ENCODE measurements at places on chromosomes 6 and 20.

DNA sequence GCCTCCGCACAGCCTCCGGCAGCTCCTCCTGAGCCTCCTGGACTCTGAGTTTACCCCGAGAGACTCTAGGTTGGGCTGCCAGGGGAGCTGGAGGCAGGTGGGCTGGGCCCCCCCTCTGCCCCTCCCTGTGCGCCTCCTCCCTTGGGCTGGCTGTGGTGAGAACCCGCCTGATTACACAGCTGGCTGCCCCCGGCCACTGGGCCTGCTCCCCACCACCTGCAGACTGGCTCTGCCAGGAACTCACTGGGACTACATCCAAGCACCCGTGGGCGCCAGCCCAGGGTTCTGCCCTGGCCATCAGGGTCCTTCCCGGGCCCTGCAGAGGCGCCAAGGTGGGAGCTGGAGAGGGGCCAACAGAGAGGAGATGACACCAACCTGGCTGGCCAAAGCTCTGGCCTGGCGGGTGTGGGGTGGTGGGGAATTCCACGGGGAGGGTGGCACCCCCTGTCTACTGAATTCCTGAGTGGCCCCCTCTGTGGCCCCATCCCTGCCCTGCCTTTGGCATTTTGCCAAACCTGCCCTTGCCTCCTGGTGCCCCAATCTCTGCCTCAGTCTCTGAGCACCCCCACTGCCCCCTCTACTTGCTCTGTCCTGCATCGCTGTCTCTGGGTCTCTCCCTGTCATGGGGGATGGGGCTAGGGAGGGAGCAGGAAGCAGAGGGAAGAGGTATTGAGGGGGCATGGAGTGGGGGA is 21.9 kb upstream of the CDH22 start:
- DNase-seq: no peak

- no peak for DNase-seq
These were observed 1614.7 kb downstream of the KHDRBS2 start for GRCh38 chr6:60671369-60671768.

- DNase-seq: no peak
These were observed 16.2 kb upstream of the CHRNA4 start for GRCh38 chr20:63377256-63377941.

GRCh38 chr20:62409931-62410745 is 3.1 kb upstream of the CABLES2 start:
- DNase-seq: no peak

GRCh38 chr6:35086282-35086632 is 54.9 kb downstream of the TCP11 start:
- DNase-seq: no peak

DNA sequence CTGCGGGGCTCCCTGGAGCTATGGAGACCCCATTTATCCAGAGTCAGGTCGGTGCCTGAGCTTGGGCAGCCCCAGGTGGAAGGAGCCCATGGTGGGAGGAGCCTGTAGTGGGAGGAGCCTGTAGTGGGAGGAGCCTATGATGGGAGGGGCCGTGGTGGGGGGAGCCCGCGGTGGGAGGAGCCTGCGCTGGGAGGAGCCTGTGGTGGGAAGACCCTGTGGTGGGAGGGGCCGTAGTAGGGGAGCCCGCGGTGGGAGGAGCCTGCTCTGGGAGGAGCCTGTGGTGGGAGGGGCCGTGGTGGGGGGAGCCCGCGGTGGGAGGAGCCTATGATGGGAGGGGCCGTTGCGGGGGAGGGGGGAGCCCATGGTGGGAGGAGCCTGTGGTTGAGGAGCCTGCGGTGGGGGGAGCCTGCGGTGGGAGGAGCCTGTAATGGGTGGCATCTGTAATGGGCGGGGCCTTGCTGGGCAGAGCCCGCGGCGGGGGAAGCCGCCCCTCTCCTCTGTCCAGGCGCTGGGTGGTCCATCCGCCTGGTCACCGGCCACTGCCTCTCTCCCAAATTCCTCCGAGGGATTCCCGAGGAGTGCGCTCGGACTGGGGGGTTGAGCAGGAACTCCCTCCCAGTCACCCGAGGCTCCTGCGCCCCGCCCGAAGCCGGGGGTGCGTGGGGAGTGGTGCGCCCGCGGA is 567 bp upstream of the FNDC11 start:
- DNase-seq: peak; percentile 90

- DNase-seq: no peak
These were observed 156.1 kb downstream of the COL21A1 start for GRCh38 chr6:56091159-56091869.

DNA sequence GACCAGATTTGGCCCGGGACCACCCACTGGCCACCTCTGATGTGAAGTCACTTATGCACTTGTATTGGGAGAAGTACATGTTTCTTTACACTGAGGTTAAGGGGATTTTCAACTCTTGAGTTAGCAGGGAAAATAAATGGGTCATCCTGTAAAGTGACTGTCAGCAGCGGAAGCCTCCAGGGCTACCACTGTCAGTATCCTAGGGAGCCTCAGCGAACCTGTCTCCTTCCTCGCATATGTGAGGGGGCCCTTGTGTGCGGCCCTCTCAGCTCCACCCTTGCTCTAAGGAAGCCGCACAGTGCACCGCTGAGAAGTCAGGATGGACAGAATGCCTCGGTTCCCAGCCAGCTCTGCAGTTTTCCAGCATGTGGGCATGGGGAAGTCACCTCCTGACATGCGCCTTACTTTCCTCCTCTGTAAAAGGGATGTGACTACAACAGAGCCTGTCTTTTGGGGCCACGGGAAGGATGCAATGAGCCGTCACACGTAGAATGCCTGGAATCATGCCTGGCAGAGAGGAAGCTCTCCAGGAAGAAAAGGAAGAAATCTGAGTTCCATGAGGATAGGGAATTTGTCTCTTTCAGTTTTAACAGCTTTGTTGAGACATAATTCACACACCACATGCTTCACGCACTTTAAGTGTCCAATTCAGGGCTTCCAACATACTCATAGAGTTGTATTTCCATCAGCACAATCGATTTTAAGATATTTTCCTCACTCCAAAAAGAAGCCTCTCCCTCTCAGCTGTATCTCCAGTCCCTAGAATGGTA is 115.4 kb downstream of the SYCP2 start:
- DNase-seq: no peak

DNA sequence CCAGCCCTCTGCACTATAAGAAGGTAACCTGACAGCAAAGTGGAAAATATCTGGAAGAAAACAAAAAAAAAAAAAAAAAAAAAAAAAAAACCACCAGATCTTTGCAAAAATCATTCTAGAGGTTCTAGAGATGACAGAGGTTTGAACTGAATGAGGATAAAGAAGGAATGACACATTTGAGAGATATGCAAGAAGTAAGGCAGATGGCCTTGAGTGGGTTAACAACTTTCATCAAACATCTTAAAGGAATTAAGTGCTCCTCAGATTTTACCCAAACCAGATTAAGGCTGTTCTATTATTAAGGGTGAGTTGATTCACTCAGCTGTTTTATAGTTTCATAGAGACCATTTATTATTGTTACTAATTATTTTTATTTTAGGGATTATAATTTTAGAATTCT is 62.0 kb downstream of the RSPO3 start:
- DNase-seq: no peak

DNA sequence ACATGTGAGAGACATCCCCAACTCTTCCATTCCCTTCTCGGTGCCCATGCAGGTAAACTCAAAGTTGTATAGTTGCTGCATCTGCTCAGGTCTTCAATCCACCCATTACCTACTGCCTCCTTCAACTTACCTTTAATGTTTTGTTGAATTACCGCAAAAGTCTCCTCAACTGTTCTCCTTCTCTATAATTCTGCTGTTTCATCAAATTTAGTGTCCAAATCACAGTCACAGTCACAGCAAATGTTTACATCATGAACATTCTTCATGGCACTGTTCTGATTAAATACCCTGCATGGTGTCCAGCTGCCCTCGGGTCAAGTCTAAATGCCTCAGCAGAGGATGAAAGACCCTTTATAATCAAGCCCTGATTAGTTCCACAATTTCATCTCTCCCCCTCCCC is 130.1 kb downstream of the IPCEF1 start:
- DNase-seq: no peak

DNA sequence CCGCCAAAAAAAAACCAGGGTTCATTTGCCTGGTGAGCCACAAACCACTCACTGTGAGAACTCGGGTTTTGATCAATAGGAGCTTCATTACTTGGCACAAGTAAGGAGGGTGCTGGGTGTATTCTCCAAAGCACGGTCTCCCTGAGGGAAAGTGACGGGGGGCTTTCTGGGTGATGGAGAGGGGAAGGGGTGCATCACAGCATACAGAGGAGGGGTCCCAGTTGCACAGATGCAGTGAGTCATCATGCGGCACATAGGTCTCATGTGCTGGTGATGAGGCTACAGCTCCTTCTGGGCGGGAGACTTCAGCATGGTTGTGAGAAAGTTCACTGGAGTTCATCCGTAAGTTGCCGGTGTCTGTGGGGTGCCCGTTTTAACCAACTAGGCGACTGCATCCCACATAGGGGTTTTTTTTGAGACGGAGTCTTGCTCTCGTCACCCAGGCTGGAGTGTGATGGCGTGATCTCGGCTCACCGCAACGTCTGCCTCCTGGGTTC is 36.2 kb downstream of the SUN5 start:
- DNase-seq: no peak

- DNase-seq: no peak
These were observed 45.2 kb upstream of the TFAP2A start for GRCh38 chr6:10460096-10460495.

DNA sequence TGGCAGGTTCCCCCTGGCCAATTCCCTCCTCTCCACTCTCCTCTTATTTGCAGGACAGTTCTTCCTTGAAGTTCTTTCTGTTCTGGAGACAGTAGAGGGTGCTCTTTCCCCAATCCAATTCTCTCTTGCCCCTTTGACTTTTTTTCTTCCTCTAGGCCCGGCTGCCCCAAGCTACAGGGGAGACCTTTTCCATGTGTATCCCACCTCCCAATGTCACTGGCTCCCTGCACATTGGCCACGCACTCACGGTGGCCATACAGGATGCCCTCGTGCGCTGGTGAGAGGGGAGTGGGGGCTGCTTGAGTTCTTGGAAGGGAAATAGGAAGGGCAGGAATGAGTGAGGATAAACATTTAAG is 1.5 kb downstream of the VARS2 start:
- DNase-seq: no peak

DNA sequence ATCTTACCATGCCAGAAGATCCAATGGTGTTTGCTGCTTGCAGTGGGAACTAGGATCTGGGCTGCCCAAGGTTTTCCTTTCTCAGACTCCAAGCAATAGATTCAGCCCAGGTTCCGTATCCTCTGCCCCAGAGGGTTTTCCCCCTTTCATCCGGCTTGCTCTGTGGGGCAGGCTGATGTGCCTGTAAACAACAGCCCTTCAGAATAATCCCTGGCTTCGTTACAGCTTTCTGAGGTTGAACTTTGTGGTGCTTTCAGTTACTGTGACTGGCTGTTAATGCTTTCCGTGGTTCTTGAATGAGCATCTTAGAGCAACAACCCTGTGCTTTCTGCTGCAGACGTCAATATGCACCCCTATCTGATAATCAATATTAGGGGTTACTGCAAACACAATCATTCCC is 400.4 kb downstream of the BTBD3 start:
- DNase-seq: no peak

DNA sequence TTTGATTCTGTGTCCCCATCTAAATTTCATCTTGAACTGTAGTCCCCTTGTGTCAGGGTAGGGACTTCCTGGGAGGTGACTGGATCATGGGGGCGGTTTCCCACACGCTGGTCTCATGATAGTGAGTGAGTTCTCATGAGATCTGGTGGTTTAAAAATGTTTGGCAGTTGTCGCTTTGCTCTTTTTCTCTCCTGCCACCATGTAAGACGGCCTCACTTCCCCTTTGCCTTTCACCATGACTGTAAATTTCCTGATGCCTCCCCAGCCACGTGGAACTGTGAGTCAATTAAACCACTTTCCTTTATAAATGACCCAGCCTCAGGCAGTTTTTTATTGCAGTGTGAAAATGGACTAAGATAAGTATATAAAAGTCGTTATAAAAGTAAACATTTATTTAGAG is 80.5 kb upstream of the SGK1 start:
- DNase-seq: no peak

DNA sequence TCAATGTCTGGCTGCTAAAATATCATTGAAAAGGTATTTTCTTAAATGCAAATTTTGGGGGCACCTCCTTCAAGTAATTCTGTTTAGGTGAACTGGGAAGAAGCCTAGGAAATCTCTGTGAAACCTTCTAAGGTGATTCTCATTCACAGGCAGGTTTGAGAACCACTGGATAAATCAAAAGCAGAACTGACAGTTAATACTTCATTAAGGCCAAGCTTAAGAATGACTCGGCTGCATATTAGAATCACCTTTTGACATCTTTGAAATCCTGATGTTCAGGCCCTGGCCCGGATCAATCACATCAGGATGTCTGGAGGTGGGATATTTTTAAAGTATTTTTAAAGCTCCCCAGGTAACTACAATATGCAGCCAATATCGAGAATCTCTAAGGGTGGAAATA is 50.6 kb downstream of the FKBP1C start:
- DNase-seq: no peak

DNA sequence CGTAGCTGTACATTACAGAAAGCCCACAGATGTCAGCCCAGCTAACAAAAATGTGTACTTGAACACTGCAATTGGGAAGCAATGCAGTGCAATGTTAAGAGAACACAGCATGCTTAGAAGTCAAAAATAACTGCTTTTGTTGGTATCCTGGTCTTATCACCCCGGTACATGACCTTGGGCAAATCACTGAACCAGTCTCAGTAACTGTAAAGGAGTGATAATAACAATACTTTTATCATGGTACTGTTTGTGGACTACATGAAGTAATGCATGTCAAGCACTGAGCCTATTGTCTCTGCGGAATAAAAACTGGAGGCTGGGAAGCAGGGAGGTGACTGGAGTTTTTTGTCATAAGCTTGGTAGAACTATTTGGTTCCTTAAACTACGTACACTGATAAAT is 44.7 kb upstream of the SPDEF start:
- DNase-seq: no peak

DNA sequence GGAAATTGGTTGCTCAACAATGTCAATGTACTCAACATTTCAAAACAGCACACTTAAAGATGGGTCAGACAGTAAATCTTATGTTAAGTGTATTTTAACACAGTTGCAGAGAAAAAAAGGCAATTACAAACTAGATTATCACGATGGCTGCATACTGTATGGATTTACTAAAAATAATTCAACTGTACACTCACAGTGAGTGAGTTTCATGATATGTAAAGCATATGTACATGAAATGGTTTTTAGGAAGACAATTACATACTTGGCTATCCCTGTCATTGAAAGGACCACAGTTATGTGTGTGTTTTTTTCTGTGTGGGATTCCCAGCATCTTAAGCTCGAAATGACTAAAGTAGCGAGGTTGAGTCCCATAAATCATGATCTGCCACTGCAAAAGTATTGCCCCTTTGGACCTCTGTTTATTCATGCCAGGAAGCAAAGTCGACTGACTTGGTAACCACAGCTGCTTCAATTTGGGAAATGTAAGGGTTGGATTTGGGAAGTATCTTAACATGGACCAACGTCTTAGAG is 5.5 kb upstream of the SALL4 start:
- no peak for DNase-seq

- DNase-seq: no peak
These were observed 591.0 kb downstream of the DHX35 start for GRCh38 chr20:39553120-39553519.

All from activated naive CD4-positive, alpha-beta T cell (primary cell).